Activated T-cell treated with anti-CD3 and anti-CD28 coated beads for 48 hours (primary cell): ENCODE measurements at places on chromosomes 5 and 9.

- no peak for DNase-seq
Observed at GRCh38 chr5:35223787-35224395, 6.4 kb downstream of the PRLR start.

DNA sequence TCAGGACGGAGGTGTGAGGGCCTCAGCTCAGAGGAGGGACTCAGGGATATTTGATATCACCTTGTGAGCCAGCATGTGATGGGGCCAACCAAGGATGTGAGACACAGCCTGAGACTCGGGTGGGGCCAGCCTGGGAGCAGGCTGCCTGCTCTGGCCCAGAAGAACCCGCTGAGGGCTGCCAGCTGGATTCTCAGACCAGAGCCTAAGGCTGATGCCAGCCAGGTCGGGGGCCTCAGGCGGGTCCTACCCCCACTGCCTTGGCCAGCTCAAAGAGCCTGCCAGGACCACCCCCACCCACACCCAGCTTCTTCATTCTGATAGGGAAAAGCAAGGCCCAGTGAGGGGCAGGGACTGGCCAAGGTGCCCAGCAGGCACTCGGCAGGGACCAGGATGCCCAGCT lies 20.3 kb upstream of the DUSP1 start:
- no peak for DNase-seq

- no peak for DNase-seq
Observed at GRCh38 chr5:151469992-151470391, 22.6 kb downstream of the SLC36A1 start.

- DNase-seq = no peak
Observed at GRCh38 chr9:7003861-7004260, 246.1 kb downstream of the KDM4C start.

DNA sequence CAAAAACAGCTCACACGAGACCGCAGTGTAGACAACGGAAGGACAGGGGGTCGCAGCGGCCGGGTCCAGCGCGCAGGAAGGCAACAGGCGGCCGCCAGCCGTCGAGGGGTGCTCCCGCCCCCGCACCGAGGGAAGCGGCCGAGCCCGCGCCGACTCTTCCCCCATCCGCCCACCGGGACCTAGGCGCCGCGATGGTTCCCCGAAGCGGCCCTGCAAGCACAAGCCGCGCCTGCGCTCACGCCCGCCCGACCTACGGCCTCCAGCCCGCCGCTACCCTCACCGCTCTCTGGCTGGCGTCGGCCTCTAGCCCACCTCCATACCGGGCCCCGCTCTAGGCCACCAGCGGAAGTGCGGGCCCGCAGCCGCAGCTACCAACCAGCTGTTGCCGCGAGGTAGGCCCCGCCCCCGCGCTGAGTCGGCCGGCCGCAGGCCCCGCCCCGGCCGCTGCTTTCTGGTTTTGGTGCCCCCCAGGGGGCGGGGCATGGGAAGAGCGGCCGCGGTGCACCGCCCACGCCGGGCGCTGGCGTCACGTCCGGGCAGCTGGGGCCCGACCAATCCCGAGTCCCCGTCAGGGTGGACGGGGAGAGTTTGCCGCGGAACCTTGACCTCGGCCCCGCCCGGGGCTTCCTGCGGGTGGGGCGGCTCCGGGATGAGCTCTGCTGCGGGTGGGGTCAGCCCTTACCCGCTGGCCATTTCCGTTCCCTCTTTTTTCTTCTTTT lies at the start of gene SETX:
TSS of gene SETX (minus strand) at position 350 of the 719 bp plus-strand sequence. CDS start 5,558 bp downstream, outside the sequence.
- peak; percentile 99 for DNase-seq

GRCh38 chr9:95343725-95344287 lies 26.3 kb upstream of the FANCC start:
- no peak for DNase-seq

GRCh38 chr5:102715082-102715807 lies 39.9 kb upstream of the PAM start:
- no peak for DNase-seq

- DNase-seq = no peak
Observed at GRCh38 chr5:54007827-54008777, 302.3 kb downstream of the ARL15 start.

GRCh38 chr5:131068893-131069643 lies 96.0 kb downstream of the HINT1 start:
- peak; percentile 31 for DNase-seq

DNA sequence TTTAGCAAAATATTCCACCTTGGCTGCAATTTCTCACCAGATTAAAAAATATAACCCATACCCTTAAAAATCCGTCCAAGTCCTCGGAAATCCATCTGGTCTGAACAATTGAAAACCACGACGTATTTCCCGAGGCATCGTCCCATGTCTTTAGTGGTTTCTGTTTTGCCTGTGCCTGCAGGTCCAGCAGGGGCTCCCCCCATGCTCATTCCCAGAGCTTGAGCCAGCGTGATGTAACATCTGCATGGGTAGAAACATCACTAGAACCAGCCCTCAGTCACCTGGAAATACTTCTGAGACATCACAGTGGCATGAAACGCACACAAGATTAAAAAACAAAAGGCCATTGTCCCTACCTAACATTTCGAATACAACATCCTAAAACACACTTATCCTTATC lies 114.0 kb downstream of the DNAH5 start:
- DNase-seq = no peak

- DNase-seq = no peak
Observed at GRCh38 chr5:159420940-159421339, 90.7 kb upstream of the IL12B start.

DNA sequence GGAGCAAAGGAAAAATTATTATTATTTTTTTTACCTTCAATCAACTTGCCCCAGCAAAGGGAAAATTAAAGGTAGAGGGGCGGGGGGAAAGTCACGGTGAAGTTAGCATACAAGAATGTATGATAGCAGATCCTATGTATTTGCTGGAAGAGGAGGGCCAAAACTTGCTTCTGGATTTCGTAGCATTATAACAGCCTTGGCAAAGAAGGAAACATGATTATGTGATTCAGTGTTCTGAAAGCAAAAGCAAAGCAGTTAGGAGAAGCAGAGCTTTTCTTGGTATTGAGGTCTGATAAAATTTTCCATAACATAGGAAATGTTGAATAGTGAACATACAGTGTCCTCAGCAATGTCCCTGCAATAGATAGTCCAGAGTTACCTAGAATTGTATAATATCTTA lies 32.4 kb downstream of the MAST4 start:
- DNase-seq = no peak

DNA sequence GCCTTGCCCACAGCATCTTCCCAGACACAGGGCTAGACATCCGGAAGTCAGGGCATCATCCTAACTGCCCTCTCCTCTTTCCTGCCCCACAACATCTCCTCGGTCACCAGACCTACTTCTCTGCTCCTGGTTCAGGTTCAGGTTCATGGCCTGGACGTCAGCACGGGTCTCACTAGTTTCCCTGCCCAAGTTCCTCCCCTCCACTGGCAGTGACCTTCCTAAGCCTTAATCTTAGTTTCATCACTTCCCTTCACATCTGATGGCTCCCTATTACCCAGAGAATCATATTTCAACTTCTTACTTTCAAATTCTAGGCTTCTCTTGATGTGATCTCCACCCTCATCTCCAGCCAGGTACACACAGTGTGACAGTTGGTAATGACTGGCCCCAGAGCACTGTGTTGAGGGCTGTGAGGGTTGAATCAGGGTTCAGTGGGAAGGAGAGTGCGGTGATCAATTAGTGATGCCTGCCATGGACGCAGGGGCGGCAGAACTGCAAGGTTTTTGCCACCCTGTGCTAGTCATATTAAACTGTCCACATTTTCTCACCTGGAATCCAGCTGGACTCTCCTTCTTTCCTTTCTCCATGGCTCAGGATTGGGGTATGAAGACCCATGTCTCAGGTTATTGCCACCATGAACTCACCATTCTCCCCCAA lies 34.3 kb upstream of the CRB2 start:
- no peak for DNase-seq

DNA sequence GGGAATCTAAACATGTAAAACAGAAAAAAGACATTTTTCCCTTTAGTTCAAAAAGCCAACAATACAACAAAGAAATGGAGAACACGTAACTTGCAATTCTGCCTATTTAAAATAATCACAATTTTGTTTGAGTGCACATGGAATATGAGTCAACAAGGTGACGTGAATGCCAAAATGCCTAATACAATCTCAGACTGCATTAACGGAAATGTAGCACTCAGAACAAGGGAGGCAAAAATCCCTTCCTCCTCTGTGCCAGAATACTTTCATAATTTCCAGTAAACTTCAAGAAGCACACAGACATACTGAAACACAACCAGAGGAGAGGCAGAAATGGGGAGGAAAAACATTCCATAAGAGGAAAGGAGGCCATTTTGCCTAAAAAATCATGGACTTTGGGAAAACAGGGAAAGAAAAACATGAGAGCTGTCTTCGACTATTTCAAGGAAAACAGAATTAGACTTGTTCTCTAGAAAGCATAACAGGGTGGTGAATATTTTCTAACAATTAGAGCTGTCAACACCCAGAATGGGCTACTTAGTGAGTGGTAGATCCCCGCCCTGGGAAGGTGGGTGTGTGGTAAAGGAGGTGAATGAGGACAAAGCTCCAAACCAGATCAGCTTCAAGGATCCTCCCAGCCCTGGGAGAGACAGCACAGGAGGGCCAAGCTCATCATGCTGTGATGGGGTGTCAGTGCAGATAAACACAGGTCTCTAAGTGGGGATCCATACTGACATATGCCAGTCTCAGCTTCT lies 48.2 kb downstream of the ABCA1 start:
- DNase-seq = no peak

- DNase-seq = no peak
Observed at GRCh38 chr9:95783426-95783975, 92.0 kb upstream of the ERCC6L2 start.

- DNase-seq = no peak
Observed at GRCh38 chr9:18405240-18405639, 68.7 kb upstream of the ADAMTSL1 start.
